ENCODE measurements at places on chromosomes 11 and 22.

DNA sequence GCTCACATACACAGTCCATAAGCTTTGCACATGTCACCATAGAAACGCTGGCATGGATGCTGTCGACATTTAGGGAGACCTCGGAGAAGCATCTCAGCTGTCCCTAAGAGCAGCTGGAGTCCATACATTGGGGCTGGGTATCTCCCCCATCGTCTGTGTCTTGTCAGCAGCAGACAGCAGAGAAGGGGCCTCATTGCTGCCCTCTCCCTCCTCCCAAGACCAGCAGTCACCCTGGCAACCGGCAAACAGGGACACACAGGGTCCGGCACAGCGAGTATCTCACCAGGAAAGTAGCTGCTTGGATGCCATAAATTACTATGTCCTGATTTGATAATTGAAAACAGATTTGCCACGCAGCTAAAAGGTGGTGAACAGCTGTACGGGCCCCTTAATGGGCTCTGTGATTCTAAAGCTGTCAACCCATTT is 84.4 kb downstream of the CD44 start:
- DNase-seq = no peak

DNA sequence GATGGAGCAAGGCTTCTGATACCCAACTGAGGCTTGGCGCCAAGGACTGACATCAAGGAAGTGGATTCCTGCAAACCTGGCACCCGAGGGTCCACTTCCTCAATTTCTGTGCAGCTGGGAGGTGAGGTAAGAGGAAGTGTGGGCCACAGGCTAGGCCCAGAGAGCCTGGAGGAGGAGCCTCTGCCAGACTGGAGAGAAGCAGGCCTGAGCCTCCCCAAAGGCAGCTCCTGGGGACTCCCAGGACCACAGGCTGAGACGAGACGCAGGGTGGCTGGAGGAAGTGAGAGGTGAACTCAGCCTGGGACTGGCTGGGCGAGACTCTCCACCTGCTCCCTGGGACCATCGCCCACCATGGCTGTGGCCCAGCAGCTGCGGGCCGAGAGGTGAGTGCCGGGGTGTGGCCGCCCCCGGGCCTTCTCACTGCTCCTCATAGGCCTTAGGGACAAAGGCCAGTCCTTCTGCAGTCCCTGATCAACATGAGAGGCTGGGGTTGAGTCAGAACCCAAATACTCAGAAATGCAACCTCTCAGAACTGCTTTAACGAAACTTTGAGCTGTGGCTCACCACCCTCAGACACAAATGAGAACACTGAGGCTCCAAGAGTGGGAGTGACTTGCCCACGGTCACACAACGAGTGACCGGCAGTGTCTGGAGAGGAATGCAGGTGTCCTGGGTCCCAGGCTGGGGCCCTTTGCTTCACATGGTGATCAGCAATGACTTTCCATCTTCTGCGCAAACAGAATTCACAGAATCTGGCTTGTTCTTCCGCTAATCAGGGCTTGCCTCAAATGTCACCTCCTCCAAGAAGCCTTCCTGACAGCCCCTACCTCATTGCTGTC is at the start of gene NCF4:
Gene NCF4, plus strand, starts transcription at position 186 of the 839 bp plus-strand sequence. Its CDS starts 166 bp downstream, at position 352.
- DNase-seq = no peak

GRCh38 chr11:118442908-118443589 is 6.8 kb downstream of the KMT2A start:
- no peak for DNase-seq

GRCh38 chr11:120599816-120600420 is 88.4 kb downstream of the GRIK4 start:
- no peak for DNase-seq

GRCh38 chr11:58914821-58915543 is 24.3 kb upstream of the GLYATL1 start:
- no peak for DNase-seq

DNA sequence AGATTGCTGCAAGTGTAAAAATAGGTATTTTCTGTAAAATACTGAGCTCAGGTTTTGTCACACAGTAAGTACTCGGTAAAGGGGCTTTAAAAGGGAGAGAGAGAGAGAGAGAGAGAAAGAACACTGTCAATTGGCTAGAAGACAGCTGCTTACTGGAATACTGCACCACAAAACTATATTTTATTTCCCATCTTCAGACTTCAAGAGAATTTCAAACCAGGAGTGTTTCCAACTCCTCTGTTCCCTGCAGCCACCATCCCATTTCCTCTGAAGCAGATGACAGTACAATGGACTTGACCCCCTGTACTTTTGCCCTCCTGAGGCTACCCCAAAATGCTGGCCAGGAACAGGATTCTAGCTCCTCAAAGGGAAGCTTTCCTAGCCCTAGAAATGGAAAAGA is 89.7 kb downstream of the RELT start:
- no peak for DNase-seq

- DNase-seq = no peak
These were observed 187.6 kb downstream of the MSANTD4 start for GRCh38 chr11:105834461-105834860.

DNA sequence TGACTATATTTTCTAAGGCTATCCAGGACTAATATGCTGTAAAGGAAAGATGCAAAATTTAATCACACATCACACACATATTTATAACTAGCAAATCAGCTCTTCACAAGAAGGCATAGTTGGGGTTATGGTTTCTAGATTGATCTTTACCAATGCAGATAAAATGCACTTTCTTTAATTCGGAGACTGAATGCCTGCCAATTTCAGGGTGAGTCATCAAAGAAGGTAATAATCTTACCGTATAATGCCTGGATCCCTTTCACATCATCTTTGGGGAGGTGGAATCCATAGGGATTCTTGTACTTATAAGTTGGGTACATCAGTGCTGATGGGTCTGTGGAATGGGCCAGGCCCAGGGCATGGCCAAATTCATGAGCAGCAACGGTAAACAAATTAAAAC is 16.4 kb downstream of the MMP20 start:
- DNase-seq = no peak

Data from cortex of kidney (tissue), 1 donor.